ENCODE measurements at places on chromosomes 5 and 9.

GRCh38 chr5:33337637-33337992 lies 103.2 kb upstream of the TARS1 start:
- no peak for DNase-seq

GRCh38 chr5:24042688-24043087 lies 535.3 kb downstream of the PRDM9 start:
- no peak for DNase-seq

- DNase-seq, result no peak
Measured at GRCh38 chr9:113153599-113153998, 2.8 kb downstream of the SLC31A2 start.

DNA sequence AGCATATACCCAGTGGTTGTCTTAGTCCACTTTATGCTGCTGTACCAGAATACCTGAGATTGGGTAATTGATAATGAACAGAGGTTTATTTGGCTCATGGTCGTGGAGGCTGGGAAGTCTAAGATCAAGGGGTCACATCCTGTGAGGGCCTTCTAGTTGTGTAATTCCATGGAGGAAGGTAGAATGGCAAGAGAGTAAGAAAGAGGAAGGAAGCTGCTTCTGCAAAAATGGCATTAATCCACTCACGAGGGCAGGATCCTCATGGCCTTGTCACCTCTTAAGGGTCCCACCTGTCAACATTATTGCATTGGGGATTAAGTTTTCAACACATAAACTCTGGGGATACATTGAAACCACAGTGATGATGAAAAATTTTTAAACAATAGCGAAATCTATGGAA lies 17.0 kb downstream of the BTNL8 start:
- DNase-seq, result no peak

DNA sequence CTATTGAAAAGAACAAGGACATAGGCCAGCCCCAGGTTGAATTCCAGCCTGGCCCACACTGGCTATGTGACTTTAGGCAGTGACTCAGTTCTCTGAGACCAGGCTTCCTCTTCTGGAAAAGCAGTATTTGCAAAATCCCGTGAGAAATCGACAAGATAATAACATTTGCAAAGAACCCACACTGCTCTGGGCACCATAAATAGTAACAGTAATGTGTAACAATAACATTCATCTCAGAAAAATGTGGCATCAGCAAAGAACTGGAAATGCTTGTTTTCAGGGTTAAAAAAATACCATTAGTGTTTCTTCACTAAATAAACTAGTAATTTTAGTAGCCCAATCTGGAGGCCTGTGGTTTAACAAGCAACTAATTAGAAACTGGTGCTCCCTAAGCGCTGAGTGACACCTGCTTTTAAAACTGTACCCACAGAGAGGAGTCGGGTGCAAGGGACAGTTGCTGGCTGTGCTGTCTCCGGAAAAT lies 148.4 kb downstream of the TTLL11 start:
- DNase-seq, result no peak

- no peak for DNase-seq
Measured at GRCh38 chr5:37308793-37309192, 59.6 kb upstream of the CPLANE1 start.

DNA sequence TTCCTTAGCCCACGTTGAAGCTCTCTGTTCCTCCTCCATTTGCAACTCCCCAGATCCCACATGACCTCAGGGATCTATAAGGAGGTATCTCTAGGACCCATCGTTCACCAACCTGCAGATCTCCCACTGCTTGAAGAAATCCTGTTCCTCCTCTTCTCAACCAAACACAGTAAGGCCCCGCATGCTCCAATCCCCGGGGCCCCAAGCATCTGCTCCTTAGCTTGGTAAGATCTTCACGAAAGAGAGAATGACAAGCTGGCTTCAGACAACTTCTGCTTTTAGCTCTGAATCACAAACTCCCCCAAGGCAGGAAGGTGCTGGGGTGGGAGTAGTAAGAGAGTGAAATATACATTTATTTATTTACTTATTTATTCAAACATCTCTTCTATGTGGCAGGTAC lies 33.0 kb upstream of the ARHGAP26 start:
- DNase-seq, result no peak
